Kidney (tissue), 22 donors: ENCODE measurements at places on chromosomes 7 and 10. TPM values are rescaled to one million over a fixed set of nuclear protein-coding genes. Genes with fewer than 3 reads are reported as not detected.

DNA sequence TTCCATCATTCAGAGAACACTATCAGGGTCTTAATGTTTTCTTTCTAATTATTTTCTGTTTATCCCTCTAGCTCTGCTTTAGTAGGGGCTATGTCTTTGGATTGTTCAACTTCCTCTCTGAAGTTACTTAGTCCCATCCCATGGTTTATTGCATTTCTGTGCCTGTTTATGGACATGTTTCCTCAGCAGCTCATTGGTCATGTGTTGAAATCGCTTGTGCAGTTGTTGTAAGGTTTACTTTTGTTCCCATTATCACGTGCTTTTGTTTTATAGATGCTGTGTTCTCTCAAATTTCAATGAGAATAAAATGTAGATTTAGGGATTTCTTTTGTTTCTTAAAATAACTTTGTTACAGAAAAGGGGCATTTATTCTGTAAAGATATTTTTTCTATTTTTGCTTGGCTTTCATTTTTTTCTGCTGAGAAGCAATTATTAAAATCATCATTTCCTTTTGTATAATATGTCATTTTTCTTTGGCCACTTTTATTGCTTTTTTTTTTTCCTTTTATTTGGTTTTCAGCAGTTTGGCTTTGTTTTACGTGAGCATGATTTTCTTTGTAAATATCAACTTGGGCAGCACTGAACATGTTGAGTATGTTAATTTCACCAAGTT, 110.9 kb downstream of the CCDC7 start:
- H3K27ac ChIP-seq, result no peak overlapping the region
- no peaks in the 10 kb centered on the region for H3K27me3 ChIP-seq
- no peaks in the 10 kb centered on the region for H3K4me1 ChIP-seq
- no peaks in the 10 kb centered on the region for H3K36me3 ChIP-seq

Gene HOXA3
- polyA plus RNA-seq, result 6.3 TPM

Gene TMEM72
- polyA plus RNA-seq, result 127 TPM

GRCh38 chr10:681670-682318, 7.7 kb downstream of the DIP2C start:
- peak overlapping the region; percentile 74 for H3K27ac ChIP-seq
- H3K27me3 ChIP-seq, result no peaks in the 10 kb centered on the region
- H3K36me3 ChIP-seq, result no peaks in the 10 kb centered on the region
- peaks cover 37% of the 10 kb centered on the region for H3K4me1 ChIP-seq

DNA sequence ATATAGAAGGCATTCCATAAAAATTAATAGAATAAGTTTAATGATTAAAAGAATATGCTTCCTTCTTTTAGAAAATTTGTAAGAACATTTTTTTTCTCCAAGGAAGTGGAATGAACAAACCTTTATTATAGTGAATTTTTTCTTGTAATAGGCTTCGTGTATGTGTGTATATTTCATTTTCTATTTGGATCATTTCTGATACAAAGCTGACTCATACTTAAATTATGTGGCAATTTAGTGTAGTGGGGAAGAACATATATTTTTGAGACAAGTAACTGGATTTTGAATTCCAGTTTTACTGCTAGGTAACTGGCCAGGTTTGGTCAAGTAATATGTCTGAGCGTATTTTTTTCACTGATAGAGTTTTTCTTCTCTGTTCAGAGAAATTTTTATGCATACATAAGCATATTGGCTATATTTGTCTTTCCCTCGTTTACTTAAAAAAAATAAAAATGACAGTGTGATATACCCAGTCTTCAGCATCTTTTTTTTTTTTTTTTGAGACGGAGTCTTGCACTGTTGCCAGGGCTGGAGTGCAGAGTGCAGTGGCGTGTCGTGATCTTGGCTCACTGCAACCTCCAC, 50.8 kb downstream of the CDK13 start:
- H3K27ac ChIP-seq, result no peak overlapping the region
- H3K36me3 ChIP-seq, result no peaks in the 10 kb centered on the region
- H3K4me3 ChIP-seq, result no peak overlapping the region
- DNase-seq, result no peak
- H3K4me1 ChIP-seq, result no peaks in the 10 kb centered on the region

DNA sequence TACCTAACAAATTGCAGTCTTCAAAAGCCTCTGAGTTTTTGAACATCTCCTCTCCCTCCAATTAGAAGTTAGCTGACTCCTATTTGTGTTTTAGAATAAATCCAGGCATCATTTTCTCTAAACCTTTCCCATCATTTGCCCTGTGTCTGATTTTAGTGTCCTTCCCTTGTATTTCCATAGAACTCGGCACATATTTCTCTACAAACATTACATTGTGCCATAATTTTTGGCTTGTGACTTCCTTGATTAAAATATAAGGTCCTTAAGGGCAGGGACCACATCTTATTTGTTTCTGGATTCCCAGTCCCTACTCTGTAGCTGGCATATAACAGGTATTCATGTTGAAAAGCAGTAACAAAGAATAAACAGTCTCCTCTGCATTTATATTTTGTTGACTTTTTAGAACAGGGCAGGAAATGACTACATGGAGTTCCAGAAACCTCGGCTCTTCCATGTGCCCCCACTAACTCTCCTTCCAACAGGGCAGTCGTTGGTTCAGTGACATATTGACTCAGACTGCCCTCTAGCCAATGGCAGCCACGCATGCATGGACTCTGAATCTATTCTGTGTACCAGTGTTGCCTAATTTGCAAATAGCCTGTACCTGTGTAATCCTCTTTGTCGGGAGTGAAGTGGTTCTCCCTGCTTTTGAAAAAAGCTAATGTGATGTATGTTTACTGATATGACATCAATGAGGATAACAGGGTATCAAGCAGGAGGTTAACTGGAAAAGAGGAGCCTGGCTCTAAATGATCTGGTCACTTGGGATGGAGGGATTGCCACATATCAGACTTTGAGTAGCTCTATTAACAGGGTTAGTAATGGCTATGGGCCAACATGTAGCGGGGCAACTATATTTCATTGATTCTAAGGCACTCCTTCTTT, 19.8 kb upstream of the CPN1 start:
- H3K4me1 ChIP-seq, result no peaks in the 10 kb centered on the region
- no peak overlapping the region for H3K27ac ChIP-seq
- H3K27me3 ChIP-seq, result no peaks in the 10 kb centered on the region

Gene DKK1
- polyA plus RNA-seq, result not detected

DNA sequence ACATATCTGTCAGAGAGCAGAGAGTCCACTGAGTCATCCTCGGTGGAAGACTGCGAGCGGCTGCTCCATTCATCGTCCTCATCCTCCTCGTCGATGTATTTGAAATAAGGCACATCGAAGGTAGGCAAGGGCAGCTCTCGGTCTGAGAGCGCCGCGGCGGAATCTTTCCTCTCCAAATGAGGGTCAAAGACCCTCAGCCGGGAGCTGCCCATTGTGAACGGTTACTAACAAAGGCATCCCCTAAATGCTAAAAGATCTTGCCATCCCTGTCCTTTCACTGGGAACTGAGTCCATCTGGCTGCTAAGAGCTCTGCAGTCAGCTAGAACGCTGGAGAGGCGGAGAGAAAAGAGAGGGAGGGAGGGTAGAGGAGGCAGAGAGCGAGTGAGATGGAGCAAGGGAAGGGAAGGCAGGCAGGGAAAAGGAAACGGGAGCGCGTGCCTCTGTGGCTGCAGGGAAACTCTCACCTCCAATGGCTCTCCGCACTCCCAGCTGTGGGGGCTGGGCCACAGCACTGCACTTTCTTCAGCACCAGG, 163.4 kb downstream of the RAPGEF5 start:
- no peaks in the 10 kb centered on the region for H3K27me3 ChIP-seq
- no peak overlapping the region for H3K27ac ChIP-seq
- H3K4me1 ChIP-seq, result peaks cover 3% of the 10 kb centered on the region
- H3K4me3 ChIP-seq, result no peak overlapping the region
- DNase-seq, result peak; percentile 70

DNA sequence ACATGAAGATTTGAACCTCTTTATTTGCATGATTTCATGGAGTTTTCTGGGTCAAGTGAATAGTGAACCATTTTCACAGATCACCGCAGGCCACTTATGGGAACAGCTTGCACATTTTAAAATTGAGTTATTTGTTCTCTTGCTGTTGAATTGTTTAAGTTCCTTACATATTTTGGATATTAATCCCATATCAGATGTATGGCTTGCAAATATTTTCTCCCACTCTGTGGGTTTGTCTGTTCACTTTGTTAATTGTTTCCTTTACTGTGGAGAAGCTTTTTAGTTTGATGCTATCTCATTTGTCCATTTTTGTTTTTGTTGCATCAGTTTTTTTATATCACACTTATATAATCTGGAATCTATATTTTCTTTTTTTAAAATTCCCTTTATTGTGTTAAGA, 14.1 kb upstream of the ZC3HAV1L start:
- peaks cover 30% of the 10 kb centered on the region for H3K36me3 ChIP-seq
- no peaks in the 10 kb centered on the region for H3K4me1 ChIP-seq
- DNase-seq, result no peak
- H3K27ac ChIP-seq, result no peak overlapping the region

- no peak overlapping the region for H3K4me3 ChIP-seq
- H3K27me3 ChIP-seq, result no peaks in the 10 kb centered on the region
- no peaks in the 10 kb centered on the region for H3K4me1 ChIP-seq
- H3K36me3 ChIP-seq, result no peaks in the 10 kb centered on the region
Observed at GRCh38 chr10:130805635-130806030, 505.9 kb downstream of the TCERG1L start.

GRCh38 chr10:7301006-7301778, 109.6 kb downstream of the SFMBT2 start:
- H3K4me1 ChIP-seq, result peaks cover 17% of the 10 kb centered on the region
- no peak overlapping the region for H3K4me3 ChIP-seq
- no peaks in the 10 kb centered on the region for H3K27me3 ChIP-seq
- DNase-seq, result peak; percentile 34
- no peaks in the 10 kb centered on the region for H3K36me3 ChIP-seq

DNA sequence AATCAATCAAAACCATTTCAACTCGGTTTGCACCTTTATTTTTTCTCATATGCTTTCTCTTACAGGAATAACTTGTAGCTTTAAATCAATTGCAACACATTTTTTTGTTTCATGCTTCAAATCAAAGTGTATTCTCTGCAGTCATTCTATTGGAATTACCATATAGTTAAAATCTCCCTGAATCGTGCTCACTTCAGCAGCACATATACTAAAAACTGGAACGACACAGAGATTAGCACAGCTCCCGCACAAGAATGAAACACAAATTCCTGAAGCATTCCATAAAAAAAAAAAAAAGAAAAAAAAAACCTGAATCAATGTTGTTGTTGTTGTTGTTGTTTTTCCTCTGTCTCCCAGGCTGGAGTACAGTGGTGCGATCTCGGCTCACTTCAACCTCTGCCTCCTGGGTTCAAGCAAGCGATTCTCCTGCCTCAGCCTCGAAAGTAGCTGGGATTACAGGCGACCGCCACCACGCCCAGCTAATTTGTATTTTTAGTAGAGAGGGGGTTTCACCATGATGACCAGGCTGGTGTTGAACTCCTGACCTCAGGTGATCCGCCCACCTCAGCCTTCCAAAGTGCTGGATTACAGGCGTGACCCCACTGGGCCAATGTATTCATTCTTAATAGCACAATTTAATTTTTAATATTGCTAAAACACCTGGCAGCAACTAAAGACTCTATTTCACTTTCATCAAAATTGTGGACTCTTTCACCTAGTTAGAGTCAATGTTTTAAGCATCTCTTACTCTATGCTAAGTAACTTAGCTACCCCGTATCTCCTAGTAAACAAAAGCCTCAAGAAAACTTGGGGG, 26.3 kb downstream of the ANKRD61 start:
- no peak overlapping the region for H3K27ac ChIP-seq
- H3K27me3 ChIP-seq, result no peaks in the 10 kb centered on the region
- H3K4me1 ChIP-seq, result peaks cover 5% of the 10 kb centered on the region
- H3K4me3 ChIP-seq, result peak overlapping the region; percentile 60
- peaks cover 5% of the 10 kb centered on the region for H3K36me3 ChIP-seq
- no peak for DNase-seq

GRCh38 chr7:15086862-15087261, 184.3 kb upstream of the DGKB start:
- no peaks in the 10 kb centered on the region for H3K27me3 ChIP-seq
- no peak overlapping the region for H3K27ac ChIP-seq

Gene CSGALNACT2
- polyA plus RNA-seq, result 4.8 TPM

DNA sequence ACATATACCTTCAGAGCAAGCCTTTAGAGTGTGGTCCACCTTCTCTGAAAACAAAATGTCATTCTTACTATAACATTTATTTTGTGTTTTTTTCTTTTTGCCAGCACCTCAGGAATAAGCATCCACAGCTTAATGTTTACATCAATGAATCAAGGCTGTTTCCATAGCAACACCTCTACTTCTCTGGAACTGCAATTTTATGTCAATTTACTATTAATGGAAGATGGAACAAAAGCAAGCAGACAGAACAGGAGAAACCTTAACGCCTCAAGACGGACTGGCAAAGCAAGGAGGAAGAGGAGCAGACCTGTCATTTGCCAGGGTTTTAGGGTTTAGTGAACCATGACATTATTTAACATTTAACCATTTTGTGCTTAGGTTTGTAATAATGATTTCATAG, 63.1 kb downstream of the PRR15 start:
- no peaks in the 10 kb centered on the region for H3K36me3 ChIP-seq
- no peaks in the 10 kb centered on the region for H3K4me1 ChIP-seq
- no peaks in the 10 kb centered on the region for H3K27me3 ChIP-seq
- DNase-seq, result no peak
- no peak overlapping the region for H3K27ac ChIP-seq
- no peak overlapping the region for H3K4me3 ChIP-seq

GRCh38 chr10:121213437-121213836, 362.3 kb downstream of the WDR11 start:
- H3K4me1 ChIP-seq, result no peaks in the 10 kb centered on the region
- H3K27me3 ChIP-seq, result no peaks in the 10 kb centered on the region
- H3K27ac ChIP-seq, result no peak overlapping the region
- no peaks in the 10 kb centered on the region for H3K36me3 ChIP-seq
- H3K4me3 ChIP-seq, result no peak overlapping the region

Gene SLC13A1
- polyA plus RNA-seq, result 17.0 TPM

Gene ERVW-1
- polyA plus RNA-seq, result not detected

DNA sequence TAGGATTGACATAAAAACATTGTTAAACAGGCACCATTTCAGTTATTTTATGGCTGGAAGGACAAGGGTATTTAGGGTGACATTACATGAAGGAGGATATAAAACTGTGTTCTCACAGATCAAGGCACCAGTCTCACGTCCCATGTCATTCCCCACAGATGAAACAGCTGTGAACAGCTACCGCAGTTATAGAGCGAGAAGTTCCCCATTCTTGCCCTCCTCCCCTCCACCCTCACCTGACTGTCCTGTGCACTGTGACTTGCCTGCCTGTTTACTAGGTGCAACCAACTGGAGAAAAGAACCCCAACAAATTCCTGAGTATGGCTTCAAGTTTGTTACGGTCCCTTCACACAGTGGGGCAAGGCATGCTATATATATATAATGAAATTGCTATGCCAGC, 141.6 kb downstream of the SND1 start:
- no peaks in the 10 kb centered on the region for H3K36me3 ChIP-seq
- H3K4me1 ChIP-seq, result peaks cover 4% of the 10 kb centered on the region
- H3K27me3 ChIP-seq, result no peaks in the 10 kb centered on the region
- H3K27ac ChIP-seq, result no peak overlapping the region
- no peak for DNase-seq

- no peaks in the 10 kb centered on the region for H3K27me3 ChIP-seq
- no peak overlapping the region for H3K4me3 ChIP-seq
- no peak for DNase-seq
- H3K4me1 ChIP-seq, result no peaks in the 10 kb centered on the region
- H3K36me3 ChIP-seq, result no peaks in the 10 kb centered on the region
Observed at GRCh38 chr10:73917566-73918305, 6.8 kb downstream of the PLAU start.

- H3K27me3 ChIP-seq, result no peaks in the 10 kb centered on the region
- no peaks in the 10 kb centered on the region for H3K36me3 ChIP-seq
- H3K4me3 ChIP-seq, result no peak overlapping the region
- H3K4me1 ChIP-seq, result no peaks in the 10 kb centered on the region
- DNase-seq, result peak; percentile 66
- no peak overlapping the region for H3K27ac ChIP-seq
Observed at GRCh38 chr7:3558400-3558799, 257.3 kb downstream of the SDK1 start.

Gene RSU1
- polyA plus RNA-seq, result 44.6 TPM
